ENCODE measurements at places on chromosomes 11 and 22.

DNA sequence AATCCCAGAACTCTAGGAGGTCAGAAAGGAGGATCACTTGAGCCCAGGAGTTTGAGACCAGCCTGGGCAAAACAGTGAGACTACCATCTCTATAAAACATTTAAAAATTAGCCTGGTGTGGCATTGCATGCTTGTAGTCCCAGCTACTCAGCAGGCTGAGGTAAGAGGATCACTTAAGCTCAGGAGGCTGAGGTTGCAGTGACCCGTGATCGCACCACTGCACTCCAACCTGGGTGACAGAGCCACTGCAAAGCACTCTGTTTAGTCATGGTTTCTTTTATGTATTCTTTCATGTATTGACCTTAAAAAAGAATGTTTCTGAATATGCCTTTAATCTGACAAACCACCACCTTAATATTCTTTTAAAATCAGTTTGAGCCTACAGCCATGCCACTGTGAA, 52.2 kb downstream of the BIRC2 start:
- DNase-seq = no peak

GRCh38 chr11:115645631-115646317, 141.6 kb upstream of the CADM1 start:
- peak; percentile 94 for DNase-seq

DNA sequence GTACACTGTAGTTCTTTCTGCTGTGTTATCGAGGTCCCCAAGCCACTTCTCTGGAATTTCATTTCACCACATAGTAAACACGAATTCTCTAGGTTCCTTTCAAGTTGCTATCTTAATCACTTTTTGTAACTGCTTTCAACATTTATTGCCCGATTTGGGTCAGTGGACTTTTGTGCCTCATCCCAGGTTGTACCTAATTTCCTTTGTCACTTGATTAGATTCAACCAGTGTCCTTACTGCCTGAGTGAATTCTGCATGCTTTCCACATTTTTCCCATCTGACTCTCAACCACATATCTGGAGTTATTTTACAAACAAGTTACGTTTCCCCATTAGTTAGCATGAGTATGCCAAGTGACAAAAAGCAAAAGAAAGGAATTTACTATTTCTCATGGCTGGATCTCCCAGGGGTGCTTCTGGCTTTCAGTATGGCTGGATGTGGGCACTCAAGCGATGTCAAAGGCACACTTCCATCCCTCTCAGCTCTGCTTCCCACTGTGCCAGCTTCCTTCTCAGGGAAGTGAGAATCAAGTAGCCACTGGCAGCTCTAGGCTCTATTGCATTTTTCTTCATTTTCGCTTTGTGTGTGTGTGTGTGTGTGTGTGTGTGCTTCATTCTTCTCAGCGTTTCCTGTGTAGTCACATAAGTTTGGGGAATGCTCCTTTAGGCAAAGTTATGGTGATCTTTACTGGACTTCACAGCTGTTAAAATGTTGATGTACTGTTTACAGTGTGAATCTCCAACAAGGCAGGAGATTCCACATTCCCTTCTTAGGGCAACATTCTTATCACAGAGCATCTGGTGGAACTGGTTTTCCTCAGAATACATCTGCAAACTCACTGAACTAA, 128.9 kb downstream of the DBX1 start:
- DNase-seq = peak; percentile 79

GRCh38 chr22:48676266-48677167, 1151.2 kb downstream of the BRD1 start:
- DNase-seq = no peak

- DNase-seq = no peak
Observed at GRCh38 chr11:35211952-35212351, 73.0 kb downstream of the CD44 start.

DNA sequence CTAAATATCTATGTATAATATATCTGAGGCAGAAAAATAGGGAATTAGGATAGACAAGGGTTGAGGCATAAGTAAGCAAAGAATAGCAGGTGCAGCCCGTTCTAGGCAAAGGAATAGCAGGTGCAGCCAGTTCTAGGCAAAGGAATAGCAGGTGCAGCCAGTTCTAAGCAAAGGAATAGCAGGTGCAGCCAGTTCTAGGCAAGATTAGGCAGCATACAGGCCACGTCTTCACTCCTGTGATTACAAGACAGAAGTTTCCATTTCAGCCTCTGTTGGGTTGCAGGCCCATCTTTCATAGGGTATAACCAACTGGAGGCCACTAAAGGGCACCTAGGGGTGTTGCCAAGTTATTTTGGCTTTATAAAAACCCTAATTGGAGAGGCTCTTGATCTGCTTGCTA, 28.8 kb upstream of the CHORDC1 start:
- DNase-seq = no peak

DNA sequence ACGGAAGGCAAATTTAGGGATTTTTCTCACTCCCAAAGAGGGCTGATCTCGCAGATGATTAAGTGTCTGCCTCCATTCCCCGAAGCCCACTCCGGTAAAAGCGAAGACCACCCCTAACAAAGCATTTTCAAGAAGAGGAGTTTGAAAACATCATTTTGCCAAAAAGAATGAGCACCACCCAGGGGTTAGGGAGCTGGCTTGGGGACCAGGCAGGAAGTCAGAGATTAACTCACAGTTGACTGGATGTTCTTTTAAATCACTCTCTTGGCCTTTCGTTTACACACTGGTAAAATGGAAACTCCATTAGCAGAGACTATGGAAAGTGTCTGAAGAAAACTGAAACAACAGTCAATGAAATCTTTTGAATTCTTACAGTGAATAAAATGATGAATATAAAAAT, 7.9 kb upstream of the TRIM44 start:
- DNase-seq = peak; percentile 49
